ENCODE measurements at places on chromosomes 4 and X. TPM values are rescaled to one million over a fixed set of nuclear protein-coding genes. Genes with fewer than 3 reads are reported as not detected.

HTRA3 gene
- total RNA-seq, result 116 TPM

FRMD7 gene
- not detected for total RNA-seq

POU4F2 gene
- total RNA-seq, result not detected

HUWE1 gene
- 76.3 TPM for total RNA-seq

SMARCA1 gene
- total RNA-seq, result 42.6 TPM

ODAPH gene
- not detected for total RNA-seq

PPARGC1A gene
- total RNA-seq, result 0.98 TPM

TEX13B gene
- total RNA-seq, result not detected

NDP gene
- total RNA-seq, result 1.1 TPM

TEC gene
- 6.8 TPM for total RNA-seq

TSPYL2 gene
- total RNA-seq, result 13.5 TPM

RS1 gene
- total RNA-seq, result not detected

DCAF8L2 gene
- not detected for total RNA-seq

ABHD18 gene
- total RNA-seq, result 3.3 TPM

CENPE gene
- 43.9 TPM for total RNA-seq

ALG13 gene
- 32.5 TPM for total RNA-seq

CXCL10 gene
- not detected for total RNA-seq

COX18 gene
- total RNA-seq, result 30.5 TPM

PDE5A gene
- total RNA-seq, result 1.6 TPM

DRD5 gene
- not detected for total RNA-seq

SHROOM4 gene
- not detected for total RNA-seq

TKTL1 gene
- not detected for total RNA-seq

DAPP1 gene
- total RNA-seq, result not detected

CTPS2 gene
- 10.8 TPM for total RNA-seq

LUZP4 gene
- not detected for total RNA-seq

ATXN3L gene
- total RNA-seq, result not detected

CYSLTR1 gene
- 0.06 TPM for total RNA-seq

TSPAN7 gene
- total RNA-seq, result 0.26 TPM

CLCN4 gene
- total RNA-seq, result 2.4 TPM

SHOX gene
- total RNA-seq, result not detected

LSM6 gene
- 44.6 TPM for total RNA-seq

SHROOM2 gene
- 5.1 TPM for total RNA-seq

ARHGAP4 gene
- total RNA-seq, result 15.2 TPM

SSX4B gene
- total RNA-seq, result not detected

ARAP2 gene
- total RNA-seq, result not detected

RAB39B gene
- total RNA-seq, result 0.06 TPM

PABPC4L gene
- 0.90 TPM for total RNA-seq

MAP3K15 gene
- total RNA-seq, result not detected

MFAP3L gene
- 10.2 TPM for total RNA-seq

RAB33A gene
- total RNA-seq, result not detected

RXFP1 gene
- total RNA-seq, result 0.32 TPM

SMARCAD1 gene
- 39.6 TPM for total RNA-seq

SPATA18 gene
- total RNA-seq, result not detected

SLC34A2 gene
- total RNA-seq, result not detected

LRCH2 gene
- not detected for total RNA-seq

NFXL1 gene
- 8.1 TPM for total RNA-seq

TRPC5OS gene
- not detected for total RNA-seq

NPNT gene
- total RNA-seq, result not detected

MXRA5 gene
- 0.13 TPM for total RNA-seq

ADH7 gene
- total RNA-seq, result not detected

ASB9 gene
- 4.2 TPM for total RNA-seq

TCEAL8 gene
- 146 TPM for total RNA-seq

AMBN gene
- not detected for total RNA-seq

SLC25A43 gene
- 17.8 TPM for total RNA-seq

PDGFC gene
- total RNA-seq, result 107 TPM

RRH gene
- total RNA-seq, result not detected

HDX gene
- 8.0 TPM for total RNA-seq

MID2 gene
- total RNA-seq, result 5.6 TPM

SULT1E1 gene
- total RNA-seq, result not detected
